ENCODE measurements at places on chromosomes 16 and 17.

DNA sequence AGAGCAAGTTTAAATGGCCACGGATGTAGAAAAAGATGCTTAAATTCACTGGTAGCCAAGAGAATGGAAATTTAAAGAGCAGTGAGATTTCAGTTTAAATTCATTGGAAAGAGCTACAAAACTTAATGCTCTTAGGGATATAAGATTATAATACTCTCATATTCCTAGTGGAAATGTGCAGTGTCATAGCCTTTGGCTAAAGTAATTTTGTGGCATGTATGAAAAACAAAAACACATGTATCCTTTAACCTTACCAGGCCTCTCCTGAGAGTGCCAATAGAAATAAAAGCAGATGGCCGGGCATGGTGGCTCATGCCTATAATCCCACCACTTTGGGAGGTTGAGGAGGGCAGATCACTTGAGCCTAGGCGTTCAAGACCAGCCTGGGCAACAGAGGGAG lies 289.2 kb downstream of the PHKB start:
- no peak for DNase-seq

DNA sequence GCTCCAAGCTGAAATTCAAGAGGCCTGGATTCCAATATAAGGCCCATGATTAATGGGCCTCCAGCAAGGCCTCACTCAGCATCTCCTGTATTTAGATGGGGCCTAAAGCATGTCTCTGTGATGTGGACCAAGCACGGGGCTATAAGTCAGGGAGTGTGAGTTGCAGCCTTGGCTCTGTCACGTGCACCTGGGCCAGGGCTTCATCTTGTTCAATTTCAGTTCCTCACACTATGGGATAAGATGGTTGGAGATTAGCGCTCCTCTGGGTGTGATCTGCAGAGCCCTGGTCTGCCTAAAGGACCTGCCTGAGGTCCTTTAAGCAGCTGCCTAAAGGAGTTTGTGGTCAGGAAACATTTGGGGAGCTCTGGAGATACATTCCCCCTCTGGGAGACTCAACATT lies 25.2 kb downstream of the KLHL36 start:
- DNase-seq, result no peak

DNA sequence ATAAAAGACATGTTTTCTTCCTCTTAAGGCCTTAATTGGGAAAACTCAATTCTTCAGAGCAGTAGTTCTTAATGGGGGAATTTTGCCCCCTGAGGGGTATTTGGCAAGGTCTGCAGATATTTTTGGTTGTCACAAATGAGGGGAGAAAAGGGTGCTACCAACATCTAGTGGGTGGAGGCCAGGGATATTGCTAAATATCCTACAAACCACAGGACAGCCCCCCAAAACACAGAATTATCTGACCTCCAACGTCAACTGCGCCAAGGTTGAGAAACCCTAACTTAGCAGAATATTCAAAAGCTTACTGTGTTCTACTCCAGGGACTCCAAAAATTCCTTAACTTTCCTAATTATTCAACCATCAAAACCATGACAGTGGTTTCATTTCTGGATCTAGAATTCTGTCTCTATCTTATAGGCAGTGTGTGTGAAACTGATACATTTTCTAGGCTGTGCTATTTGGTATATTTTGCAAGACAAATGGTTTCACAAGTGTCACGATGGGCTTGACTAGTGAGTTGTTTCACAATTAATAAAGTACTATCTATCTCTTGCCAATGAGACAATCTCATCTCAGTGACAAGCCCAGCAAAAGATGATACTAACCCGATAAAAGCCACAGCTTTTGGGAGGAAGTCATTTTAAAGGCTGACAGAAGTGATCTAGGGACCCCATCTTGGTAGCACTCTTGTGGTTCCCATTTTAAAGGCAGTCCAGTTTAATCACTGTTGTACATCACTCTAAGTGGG lies 14.7 kb downstream of the TXNDC11 start:
- no peak for DNase-seq

- DNase-seq, result no peak
Measured at GRCh38 chr17:82385559-82386254, 14.1 kb downstream of the UTS2R start.

DNA sequence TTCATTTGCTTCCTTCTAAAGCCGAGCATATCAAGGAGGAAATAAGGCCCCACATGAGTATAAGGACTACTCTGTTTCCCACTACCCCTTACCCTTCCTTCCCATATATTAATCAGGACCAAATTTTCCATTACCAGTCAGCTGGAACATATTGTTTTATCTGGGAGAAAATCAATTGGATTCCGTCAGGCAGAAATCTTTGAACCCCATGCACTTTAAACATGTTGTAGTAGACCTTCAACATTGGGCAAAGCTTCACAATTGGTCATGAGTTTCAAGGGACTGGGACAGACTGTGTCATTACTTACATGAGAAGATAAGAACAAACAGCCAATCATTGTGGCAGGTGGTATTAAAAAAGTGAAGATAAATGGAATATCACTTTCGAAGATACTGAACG lies 70.3 kb downstream of the ABCA8 start:
- DNase-seq, result no peak

DNA sequence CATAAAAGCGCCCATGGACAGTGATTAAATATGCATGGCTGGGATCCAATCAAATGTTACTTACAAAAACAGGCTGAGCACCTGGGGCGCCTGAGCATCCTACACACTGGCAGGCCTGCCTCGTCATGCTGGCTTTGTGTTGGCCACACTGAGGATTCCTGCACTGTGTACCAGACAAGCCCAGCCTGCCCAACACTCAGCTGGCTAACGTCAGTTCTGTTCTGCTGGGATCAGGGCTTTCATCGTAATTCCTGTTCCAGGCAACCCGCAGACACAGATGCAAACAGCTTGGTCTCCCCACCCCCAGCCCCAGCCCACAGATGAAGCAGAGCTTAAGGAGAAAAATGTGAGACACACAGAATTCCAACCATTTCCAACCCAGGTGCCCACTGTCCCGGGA lies 30.7 kb downstream of the PIMREG start:
- DNase-seq, result no peak

- DNase-seq, result no peak
Measured at GRCh38 chr16:24524855-24525677, 14.3 kb upstream of the RBBP6 start.

DNA sequence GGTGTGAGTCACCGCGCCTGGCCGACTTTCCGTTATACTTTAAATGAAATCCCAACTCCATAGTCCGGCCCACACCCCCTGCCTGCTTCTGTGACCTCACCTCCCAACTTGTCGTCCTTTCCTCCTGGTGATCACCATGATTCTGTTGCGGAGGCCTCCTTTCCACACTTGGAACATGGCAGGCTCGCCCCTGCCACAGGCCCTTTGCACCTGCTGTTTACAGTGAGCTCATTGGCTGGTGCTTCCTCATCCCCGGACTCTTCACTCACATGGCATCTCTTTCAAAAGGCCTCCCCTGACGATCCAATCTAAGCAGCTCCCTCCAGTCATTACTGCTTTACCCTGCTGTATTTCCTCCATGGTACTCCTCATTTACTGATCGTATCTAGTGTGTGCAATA lies 64.6 kb downstream of the RAP1GAP2 start:
- no peak for DNase-seq

GRCh38 chr17:70646673-70647072 lies 477.3 kb downstream of the KCNJ2 start:
- no peak for DNase-seq

DNA sequence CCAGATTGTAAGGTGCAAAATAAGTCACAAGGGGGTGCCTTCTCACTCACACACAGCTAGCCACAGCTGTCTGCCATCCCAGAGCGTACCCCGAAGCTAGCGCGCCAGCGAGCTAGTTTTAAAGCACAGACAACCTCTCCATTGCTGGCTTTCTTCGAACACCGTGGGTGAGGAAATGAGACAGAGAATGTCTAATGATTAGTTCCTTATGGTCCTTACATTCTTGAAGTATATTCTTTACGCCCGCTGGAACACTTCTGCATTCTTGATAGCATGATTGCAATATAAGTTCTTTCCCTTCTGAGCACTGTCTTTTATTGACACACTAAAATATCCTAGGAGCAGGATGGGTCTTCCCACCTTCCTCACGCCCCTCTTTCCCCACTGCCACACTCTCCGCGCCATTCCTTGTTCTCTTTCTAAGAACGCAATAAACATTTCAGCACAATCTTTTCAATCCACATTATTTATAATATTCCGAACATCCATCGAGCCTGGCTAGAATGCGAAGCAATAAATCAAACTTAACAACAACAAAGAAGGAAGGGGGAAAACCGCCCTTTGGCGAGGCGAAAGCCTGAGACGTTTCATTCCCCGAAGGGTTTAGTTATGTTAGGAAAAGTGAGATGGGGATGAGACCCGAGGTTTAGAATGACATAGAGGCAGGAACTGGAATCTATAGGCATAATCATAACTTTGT lies 251.3 kb downstream of the NTN1 start:
- DNase-seq, result no peak

DNA sequence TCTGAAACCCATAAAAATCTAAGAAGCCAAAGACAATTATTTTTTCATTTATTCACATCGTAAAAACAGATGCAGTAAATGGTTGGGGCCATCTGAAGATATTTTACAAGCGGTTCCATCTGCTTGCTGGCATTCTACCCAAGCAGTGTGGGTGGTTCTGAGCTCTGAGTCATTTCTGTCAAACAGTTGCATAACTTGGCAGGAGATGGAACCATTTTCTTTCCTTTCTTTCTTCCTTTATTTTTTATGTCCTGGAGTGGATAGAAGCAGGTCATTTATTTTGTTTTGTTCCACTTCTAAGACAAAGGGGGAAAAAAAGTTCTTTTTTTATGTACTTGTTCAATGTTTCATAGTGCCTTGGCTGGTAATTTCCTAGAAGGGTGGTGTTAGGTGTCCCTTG lies 1151.9 kb upstream of the GOT2 start:
- DNase-seq, result no peak

DNA sequence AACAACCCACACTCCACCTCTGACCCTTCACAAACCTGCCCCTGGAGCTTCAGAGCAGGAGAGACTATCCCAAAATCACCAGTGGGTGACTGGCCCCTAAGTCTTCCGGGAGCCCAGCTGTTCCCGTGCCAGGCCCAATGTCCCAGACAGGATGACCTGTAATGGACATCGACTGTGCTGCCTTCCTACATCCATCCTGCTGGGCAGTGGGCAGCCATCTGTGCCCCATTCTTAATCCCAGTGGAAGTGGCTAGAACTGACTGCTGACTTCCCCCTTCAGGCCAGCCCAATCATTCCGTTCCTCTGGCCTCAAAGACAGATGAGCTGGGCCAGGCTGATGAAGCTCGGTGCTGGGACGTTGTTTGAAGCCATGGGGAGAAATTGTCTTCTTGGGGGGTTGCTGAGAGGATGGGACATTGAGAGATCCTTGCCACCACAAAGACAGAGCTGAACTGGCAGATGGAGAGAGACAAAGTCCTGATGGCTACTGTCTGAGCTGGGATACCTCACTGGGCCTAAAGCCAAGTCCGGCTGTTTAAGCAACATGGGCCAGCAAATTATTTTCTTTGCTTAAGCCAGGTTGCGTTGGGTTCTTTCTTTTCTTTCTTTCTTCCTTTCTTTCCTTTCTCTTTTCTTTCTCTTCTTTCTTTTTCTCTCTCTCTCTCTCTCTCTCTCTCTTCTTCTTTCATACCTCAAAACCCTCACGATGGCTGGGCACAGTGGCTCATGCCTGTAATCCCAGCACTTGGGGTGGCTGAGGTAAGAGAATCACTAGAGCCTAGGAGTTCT lies 17.9 kb upstream of the ALOX15B start:
- DNase-seq, result no peak

GRCh38 chr16:28931801-28932225 lies at the start of gene CD19:
TSS of gene CD19 (plus strand) at chr16:28931971. CDS start at chr16:28932001, 30 bp downstream.
- no peak for DNase-seq

DNA sequence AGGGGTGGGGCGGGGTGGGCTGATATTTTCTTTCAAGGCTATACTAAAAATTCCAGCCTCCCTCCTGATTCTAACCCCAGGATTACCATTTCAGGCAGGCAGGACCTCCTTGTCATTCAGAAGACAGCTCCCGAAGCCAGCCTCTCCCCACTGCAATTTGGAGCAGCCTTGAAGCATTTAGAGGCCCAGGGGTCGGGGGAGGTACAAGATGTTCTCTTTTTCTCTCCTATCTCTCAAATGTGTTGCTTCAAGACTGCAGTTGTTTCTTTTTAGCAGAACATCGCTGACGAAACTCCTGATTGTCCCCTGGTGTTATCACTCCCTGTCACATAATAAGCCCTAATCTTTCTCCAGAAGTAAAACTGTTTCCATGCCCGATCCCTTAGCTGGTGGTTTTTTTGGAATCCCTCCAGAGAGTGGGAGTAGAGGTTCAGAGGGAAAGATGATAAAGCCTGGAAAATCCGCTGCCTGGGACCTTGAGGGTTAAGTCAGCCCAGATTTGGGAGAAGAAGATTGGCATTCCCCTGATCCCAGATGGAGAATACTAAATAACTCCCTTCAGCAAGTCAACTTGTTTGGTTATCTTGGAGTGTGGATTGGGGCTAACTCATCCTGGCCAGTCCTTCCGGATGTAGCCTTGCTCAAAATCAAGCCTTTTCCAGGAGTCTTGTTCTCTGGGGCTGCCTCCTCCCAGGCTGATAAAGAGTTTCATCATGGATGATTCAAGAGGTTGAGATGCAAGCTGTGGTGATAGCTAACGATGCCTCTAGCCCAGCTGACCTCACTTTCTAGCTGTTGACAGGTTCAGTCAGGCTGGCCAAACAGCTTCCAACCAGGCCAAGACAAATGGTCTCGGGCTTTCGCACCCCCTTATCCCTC lies 71.3 kb downstream of the SOX9 start:
- no peak for DNase-seq

DNA sequence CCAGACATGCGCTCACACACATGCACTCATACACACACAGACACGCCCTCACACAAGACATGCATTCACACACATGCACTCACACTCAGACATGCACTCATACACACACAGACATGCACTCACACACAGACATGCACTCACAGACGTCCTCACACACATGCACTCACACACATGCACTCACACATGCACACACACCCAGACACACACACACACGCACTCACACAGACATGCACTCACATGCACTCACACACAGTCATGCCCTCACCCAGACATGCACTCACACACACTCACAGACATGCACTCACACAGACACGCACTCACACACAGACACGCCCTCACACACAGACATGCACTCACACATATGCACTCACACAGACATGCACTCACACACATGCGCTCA lies 2.1 kb upstream of the ZNF469 start:
- DNase-seq, result no peak

DNA sequence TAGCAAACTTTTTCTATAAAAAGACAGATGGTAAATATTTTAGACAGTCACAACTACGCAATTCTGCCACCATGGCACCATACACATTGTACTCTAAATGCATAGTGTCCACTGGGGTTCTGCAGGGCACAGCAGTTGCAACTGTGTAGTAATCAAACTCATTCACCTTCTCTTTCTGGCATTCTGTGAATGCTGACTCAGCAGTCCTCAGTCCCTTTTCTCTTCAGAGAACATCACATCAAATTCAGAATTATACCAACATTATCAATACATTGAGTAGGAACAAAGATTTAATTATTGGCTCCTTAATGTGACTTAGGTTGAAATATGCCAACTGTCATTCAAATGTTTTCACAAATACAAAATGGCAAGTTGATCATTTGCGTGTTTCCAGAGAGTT lies 74.2 kb upstream of the N4BP1 start:
- no peak for DNase-seq

GRCh38 chr17:11880714-11881113 lies 116.6 kb downstream of the ZNF18 start:
- DNase-seq, result no peak
